ENCODE measurements at places on chromosomes 4 and X.

GRCh38 chr4:137156807-137157206 is 375.5 kb downstream of the PCDH18 start:
- no peak for DNase-seq

DNA sequence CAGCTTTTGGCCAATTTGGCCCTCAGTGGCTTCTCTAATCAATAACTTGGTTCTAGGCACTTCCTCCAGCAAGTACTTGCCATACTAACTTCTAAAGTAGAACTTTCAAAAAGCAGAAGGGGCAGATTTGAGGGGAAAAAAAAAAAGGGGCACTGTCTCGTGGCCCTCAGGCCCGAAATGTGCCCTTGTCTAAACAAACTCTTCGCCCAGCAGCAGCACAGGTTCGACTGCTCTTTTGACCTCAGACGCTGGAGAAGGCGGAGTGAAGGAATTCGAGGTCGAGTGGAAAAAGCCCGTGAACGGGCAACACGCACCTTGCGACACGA is 775 bp downstream of the GRPEL1 start:
- no peak for DNase-seq

DNA sequence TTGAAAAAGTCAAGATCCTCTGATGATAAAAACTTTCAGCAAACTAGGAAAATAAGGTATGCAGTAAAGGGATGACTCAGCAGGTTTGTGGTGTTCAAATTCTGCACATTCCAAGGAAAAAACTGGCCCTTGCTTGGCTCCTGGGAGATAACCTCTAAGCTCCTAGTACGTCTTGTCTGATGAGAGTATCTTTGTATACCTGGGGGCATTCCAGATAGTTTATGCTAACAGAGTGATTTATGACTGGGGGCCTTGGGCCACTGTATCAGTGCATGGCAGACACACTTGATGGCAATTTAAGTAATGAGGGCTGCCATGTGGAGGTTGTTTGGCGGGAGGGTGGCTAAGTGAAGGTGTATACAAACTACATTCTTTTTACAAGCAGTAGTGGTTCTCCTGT is 56.9 kb downstream of the NSG1 start:
- DNase-seq: no peak

- no peak for DNase-seq
Measured at GRCh38 chr4:23828020-23828715, 61.7 kb downstream of the PPARGC1A start.
